ENCODE measurements at places on chromosomes 6 and 20.

- DNase-seq: no peak
These were observed 88.6 kb downstream of the FNDC1 start for GRCh38 chr6:159257846-159258245.

- no peak for DNase-seq
These were observed 2.7 kb downstream of the SLC17A2 start for GRCh38 chr6:25927756-25928216.

GRCh38 chr6:148758492-148758891 is 11.7 kb downstream of the UST start:
- no peak for DNase-seq

- no peak for DNase-seq
These were observed 62.3 kb downstream of the STK4 start for GRCh38 chr20:45028424-45029136.

GRCh38 chr20:15642109-15642508 is 931.1 kb downstream of the KIF16B start:
- no peak for DNase-seq

Data from activated T-cell treated with anti-CD3 and anti-CD28 coated beads, Interleukin-2, amount 50 U/mL, for 1 hour (primary cell).